Caki2 (cell line): ENCODE measurements at places on chromosomes 5 and 9.

DNA sequence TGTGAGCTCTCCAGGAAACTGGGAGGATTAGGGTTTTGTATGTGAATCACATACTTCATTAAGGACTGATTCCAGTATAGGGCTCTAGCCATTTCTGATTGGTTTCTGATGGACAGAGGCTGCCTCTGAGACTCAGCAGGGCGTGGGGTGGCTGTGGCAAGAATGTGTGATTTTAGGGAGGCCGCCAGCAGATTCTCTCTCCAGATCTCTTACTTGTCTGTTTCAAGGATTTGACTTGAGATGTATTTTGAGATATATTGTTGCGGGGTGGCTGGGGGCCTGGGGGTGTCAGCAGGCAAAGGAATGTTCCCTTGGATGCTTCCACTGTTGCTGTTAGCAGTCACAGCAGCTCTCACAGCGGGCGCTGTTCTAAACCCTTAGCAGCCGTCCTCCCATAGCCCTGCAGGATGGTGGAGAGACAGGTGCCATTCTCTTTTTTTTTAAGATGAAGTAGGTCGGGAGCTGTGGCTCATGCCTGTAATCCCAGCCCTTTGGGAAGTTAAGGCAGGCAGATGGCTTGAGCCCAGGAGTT lies 8.0 kb upstream of the HNRNPAB start:
- no peak for DNase-seq

GRCh38 chr5:72852356-72852755 lies 35.9 kb downstream of the TNPO1 start:
- no peak for DNase-seq

- DNase-seq: no peak
Measured at GRCh38 chr5:74324556-74324955, 316.0 kb downstream of the ENC1 start.

DNA sequence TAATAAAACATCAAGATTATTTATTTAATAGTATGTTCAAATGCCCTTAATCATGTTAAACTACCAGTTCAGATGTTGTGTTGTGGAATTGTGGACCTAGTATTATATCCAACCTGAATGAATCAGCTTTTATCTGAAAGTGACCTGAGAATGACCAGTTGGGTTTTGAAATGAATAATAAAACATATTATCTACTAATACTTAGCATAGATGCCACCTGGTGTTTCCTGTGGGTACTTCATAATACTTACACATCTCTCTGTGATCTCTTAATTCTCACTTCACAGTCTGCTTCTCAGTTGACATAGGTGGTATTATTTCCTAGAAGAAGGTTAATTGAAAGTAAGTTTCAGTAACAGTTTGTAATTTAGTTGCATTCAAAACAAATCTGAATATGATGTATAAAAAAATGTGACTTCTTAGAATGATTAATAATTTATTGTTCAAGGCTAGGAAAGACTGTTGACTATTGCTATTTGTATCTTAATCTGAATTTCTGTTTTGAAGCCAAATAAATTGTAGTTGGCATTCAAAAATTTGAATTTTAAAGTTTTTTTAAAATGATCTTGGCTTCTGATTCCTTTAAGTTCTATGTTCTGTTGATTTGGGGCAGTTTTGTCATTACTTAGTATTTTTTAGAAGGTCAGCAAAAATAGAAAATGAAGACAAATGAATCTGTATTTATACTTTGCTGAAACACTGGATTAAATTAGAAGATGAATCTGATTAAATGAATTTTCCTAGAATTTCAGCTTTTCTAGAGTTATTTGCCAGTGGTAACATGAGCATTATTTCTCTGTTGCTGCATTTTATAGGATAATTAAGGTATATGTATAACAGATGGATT lies 48.2 kb downstream of the KIF2A start:
- DNase-seq: peak; percentile 36

GRCh38 chr9:30301271-30301963 lies 2083.0 kb upstream of the ACO1 start:
- DNase-seq: peak; percentile 31

DNA sequence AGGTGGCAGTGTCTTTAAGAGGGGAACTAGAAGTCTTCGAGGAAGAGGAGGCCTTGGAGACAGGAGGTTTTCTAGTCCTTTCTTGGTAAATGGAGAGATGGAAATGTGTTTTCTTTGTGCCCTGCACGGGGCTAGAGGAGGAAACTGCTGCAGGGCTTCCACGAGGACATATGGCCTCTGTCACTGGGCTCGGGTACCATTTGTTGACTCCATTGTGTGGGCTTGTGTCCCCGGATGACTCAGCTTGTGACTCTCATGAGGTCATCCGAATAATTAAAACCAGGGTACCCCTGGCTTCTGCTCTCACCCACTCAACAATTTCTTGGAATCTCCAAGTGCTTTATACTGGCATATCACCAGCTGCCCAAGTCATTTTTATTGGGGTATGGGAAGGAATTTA lies 261.7 kb downstream of the KIF4B start:
- no peak for DNase-seq

GRCh38 chr5:73637565-73637964 lies 11.6 kb downstream of the ARHGEF28 start:
- no peak for DNase-seq

DNA sequence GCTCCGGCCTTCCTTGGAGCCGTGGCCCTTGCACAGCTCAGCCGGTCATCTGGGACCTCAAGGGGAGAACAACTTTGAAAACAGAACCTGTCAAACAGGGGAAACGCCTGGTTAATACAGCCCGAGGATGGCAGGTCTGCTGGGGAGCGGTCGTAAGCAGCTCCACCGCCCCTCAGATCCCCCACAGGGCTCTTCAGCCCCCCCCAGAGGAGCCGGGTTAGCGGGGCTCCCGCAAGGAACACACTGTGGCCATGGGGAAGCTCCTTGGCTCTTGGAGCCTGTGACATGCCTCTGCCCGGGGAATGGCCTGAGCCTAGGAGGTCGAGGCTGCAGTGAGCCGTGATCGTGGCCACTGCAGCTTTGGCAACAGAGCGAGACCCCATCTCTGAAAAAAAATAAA lies 6.8 kb downstream of the TMEM250 start:
- no peak for DNase-seq

- no peak for DNase-seq
Measured at GRCh38 chr5:66351813-66352212, 207.7 kb downstream of the SREK1 start.

DNA sequence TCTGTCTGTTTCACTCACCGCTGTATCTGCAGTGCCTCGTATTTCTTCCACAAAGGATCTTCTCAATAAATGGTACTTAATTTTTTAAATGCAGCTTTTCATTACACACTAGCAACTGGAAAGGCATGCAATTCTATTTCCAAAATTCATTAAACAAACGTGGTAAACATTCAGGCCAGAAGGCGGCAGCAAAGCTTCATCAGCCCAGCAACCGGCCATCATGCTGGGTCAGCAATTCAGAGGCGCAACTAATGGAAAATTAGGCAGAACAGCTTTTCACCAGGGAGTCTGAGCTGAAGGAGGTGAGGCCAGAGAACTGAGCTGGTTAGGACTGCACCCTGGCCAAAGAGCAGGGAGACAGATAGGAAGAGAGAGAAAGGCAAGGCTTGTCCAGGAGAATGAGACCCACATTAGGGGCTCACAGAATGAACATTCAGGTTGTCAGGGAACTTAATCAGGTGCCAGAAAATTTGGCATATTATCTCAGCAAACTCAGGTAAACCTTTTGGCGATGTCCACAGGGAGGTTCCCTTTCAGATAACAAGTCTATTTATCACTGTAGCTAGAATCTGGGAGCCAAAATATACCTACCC lies 17.7 kb upstream of the RNF180 start:
- no peak for DNase-seq

DNA sequence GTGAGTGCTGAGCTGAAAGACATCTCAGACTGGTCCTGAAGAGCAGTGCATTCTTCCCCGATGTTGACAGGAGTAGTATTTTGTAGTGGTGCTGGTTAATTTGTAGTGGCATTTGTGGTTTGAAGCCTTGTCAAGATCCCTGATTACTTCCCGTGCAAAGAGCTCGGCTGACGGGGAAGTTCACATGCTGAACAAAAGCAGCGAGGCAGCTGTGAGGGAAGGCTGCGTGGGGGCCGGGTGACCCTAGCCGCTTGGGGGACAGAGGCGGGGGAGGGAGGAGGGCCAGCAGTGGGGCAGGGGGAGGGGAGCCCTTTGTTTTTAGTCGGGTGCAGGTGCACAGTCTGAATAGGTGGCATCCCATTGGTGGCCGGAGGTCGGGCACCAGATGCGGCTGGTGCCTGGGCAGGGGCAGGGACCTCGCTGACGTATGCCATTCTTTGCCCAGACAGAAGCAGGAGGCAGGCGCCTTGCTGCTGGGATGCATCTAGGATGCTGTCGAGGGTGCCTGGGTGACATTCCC lies 64.7 kb downstream of the CRB2 start:
- no peak for DNase-seq

DNA sequence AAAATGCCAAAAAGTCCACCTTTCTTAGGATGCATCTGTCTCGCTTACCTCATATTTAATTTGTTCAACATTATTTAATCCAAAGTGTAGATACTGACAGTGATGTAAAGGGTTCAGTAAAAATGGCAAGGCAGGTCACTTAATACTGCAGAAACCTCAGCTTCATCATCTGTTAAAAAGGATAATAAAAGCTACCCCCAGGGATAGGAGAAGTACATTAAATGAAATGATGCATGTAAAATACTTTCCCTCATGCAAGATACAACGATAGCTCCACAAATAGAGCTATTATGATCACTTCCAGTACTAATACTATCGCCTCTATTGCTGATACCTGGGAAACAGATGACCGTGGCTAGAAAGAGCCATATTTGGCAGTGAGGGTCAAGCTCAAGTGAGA lies 82.9 kb downstream of the SLC1A1 start:
- DNase-seq: no peak

DNA sequence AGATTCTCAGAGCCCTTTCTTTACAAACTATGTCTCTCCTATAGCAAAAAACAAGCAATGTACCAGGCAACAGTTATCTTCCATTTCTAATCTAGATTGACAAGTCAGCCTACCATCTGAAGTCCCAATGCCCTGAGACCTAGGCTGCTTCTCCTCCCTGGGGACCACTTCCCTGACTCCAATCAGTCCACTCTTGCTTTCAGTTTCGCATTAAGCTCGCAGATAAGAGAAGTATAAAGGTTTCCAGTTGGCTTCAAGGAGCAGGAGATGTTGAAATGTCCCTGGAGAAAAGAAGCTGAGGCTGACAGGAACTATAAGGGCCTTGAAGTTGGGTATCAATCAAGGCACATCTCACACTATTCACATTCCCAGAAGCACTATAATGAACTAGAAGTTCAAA lies 32.3 kb downstream of the ERP44 start:
- DNase-seq: no peak

DNA sequence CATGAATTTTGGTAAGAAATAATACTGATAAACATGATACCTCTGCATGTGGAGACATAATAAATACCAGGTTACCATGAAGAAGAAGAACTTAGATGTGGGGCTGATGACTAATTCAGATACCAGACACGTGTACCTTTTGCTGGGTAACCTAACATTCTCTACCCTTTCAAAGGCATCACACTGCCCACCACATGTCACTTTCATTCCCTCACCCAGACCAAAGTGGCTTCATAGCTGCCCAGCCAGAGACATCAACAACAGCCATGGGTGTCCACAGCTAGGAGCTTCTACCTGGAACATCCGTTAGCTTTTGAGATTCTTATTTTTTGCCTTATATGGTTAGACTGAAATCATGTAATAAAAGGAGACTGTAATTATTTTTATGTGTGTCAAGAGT lies 396.8 kb downstream of the MED10 start:
- DNase-seq: no peak

DNA sequence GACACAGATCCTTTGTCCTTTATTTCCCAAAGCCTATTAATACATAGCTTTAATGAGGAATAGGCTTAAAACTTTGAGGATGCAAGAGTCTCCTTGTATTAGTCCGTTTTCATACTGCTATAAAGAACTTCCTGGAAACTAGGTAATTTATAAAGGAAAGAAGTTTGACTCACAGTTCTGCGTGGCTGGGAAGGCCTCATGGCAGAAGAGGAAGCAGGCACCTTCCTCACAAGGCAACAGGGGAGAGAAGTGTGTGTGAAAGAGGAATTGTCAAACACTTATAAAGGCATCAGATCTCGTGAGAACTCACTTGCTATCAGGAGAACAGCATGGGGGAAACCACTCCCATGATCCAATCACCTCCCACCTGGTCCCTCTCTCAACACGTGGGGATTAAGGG lies 5.4 kb upstream of the CLK4 start:
- DNase-seq: no peak

DNA sequence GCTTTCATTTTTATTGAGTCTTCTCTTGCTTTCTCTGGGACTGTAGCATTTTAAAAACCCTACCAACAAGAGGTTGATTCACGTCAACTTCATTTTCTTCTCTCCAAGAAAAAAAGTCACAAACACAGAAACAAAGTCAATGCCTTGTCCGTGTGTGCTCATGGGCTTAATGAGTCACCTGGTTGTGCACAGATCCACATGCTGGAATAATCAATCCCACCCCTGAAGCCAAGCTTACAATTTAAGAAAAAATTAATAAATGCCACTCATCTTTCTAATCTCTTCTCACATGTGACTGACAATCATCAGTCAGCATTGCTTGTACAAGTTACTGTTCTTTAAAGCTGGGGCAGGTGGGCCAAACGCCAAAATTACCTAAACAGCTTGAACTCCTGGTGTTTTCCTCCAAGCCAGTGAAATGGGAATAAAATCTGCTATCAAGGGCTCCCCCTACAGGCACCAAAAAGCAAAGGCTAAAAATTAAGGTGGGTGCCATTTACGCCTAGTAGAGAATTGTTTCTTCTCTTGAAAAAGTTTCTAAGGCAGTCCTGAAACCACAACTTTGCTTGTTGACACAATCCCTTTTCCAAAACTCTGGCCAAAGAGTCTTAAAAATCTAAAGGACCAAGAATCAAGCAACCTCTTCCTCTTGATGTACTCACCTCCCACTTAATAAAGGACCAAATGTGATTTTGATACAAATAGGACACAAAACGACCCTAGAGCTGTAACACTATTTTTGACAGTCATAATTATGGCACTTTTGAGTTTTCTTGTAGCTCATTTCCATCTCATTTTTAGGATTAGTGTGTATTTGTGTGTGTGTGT lies 21.3 kb downstream of the TRMO start:
- peak; percentile 52 for DNase-seq

GRCh38 chr9:79200336-79200735 lies 371.4 kb upstream of the TLE4 start:
- DNase-seq: no peak

DNA sequence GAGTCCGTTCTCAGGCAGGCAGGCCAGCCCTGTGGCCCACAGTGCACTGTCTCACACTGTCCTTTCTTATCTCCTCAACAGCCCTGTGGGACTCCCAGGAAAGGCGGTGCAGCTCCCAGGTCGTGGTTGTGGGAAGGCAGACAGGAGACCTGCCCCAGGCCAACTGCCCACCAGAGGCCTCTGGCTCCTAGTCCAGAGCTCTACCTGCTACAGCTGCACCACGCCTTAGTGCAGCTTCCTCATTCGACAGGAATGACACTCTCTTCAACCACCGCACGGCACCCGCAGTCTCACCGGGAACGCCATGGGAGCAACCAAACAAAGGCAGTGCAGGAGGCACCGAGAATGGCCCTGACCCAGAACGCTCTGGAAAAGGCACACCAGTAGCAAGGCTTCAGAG lies 25.3 kb downstream of the CAMSAP1 start:
- DNase-seq: no peak
